Effector memory CD4-positive, alpha-beta T cell (primary cell): ENCODE measurements at places on chromosomes 12 and 14.

- H3K36me3 ChIP-seq = no peaks in the 10 kb centered on the region
- no peaks in the 10 kb centered on the region for H3K4me1 ChIP-seq
- H3K4me3 ChIP-seq = no peak overlapping the region
- no peak for DNase-seq
- H3K27me3 ChIP-seq = no peaks in the 10 kb centered on the region
Measured at GRCh38 chr12:82757656-82758055, 71.0 kb downstream of the TMTC2 start.

- no peak overlapping the region for H3K27ac ChIP-seq
- H3K27me3 ChIP-seq = no peaks in the 10 kb centered on the region
- H3K4me1 ChIP-seq = no peaks in the 10 kb centered on the region
- DNase-seq = no peak
Measured at GRCh38 chr12:68886636-68887572, 46.1 kb downstream of the CPM start.

DNA sequence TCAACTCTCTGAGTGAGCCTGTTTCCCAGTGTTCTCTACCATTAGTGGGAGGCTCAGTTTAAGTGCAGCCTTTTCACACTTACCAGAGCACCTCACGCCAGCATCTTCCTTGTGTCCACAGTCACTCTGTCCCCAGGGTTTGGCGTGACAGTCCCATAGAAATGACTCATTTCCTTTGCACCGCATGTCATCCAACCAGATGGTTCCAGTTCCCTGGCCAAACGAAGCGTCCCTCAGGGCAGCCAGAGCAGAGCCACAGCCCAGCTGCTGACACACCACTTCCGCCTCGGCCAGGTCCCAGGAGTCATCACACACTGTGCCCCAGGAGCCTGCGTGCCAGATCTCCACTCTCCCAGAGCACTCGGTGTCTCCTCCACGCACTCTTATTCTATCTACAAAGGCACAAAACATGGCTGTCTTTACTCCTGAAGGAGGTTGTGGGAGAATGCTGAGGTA, 65.4 kb downstream of the ACSM4 start:
- no peak for DNase-seq
- H3K36me3 ChIP-seq = no peaks in the 10 kb centered on the region
- no peak overlapping the region for H3K4me3 ChIP-seq
- no peak overlapping the region for H3K27ac ChIP-seq
- no peaks in the 10 kb centered on the region for H3K4me1 ChIP-seq

DNA sequence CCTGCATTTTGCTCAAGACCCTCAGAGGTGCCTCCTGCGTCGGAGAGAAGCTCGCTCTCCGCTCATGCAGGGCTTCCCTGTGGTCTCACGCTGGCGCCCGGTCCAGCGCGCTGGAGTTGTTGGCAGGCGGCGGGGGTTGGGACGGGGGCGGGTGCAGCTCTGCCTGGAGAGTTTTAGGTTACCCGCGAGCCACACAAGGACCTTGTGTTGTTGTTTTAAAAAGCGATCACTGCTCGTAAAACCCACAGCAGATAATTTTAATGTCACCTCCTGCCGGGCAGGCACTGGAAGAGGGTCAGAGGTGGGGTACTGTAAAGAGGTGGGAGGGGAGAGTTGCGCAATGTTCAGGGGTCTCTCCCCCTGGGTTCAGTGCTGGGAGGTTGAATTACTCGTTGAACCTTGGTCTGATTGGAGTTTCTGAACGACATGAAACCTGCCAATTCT, 850 bp downstream of the SMOC1 start:
- peaks cover 3% of the 10 kb centered on the region for H3K4me1 ChIP-seq
- DNase-seq = no peak
- no peaks in the 10 kb centered on the region for H3K27me3 ChIP-seq
- no peak overlapping the region for H3K4me3 ChIP-seq
- H3K27ac ChIP-seq = no peak overlapping the region

DNA sequence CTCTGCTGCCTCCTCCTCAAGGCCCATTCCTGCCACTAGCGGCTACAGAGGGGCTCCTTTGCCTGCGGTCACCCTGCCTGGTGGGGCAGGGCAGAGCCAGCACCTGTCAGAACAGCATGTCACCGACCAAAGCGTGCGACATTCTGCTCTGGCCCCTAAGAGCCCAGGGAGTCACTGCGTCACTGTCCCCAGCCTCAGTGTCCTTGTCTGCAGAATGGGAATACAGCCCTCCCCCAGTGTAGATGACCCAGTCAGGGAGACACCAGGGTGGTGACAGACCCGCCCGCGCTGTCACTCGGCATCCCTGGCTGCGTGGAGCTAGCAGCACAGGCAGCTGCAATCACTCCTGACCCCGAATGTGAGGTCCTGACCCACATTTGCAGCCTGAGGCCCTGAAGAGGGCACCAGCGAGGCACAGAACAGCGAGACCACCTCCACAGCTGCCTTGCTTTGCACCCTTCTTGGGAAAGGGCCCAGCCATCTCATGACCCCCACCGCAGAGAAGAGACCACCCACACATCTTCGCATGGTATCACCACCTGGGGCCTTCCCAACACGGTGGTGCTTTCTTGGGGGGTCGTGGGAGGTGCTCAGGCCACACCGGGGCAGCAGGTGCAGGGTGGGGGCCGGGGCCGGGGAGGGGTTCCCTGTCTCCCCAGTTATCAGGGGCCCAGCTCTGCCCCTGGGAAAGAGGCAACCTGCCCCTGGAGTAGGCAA, 2.5 kb downstream of the AHNAK2 start:
- no peak overlapping the region for H3K27ac ChIP-seq
- peaks cover 13% of the 10 kb centered on the region for H3K4me1 ChIP-seq
- H3K27me3 ChIP-seq = peaks cover 18% of the 10 kb centered on the region
- DNase-seq = no peak

DNA sequence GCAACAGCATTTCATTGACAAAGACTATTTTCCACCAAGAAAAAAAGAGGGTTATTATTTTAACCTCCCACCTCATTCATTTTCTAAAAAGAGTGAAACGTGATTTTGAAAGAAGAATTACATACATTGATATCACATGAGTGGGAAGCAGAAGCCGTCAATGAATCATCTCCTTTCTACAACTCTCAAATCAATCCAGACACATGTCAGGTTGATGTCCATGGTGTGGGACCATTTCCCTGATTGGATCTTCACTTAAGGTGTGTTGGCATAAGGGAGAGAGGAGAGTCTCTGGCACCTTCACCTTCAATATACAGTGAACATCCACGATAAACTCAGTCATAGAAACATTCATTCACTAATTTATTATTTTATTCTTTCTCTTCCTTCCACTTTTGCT, 1095.1 kb downstream of the BCL11B start:
- H3K27me3 ChIP-seq = no peaks in the 10 kb centered on the region
- H3K36me3 ChIP-seq = no peaks in the 10 kb centered on the region
- no peak for DNase-seq

DNA sequence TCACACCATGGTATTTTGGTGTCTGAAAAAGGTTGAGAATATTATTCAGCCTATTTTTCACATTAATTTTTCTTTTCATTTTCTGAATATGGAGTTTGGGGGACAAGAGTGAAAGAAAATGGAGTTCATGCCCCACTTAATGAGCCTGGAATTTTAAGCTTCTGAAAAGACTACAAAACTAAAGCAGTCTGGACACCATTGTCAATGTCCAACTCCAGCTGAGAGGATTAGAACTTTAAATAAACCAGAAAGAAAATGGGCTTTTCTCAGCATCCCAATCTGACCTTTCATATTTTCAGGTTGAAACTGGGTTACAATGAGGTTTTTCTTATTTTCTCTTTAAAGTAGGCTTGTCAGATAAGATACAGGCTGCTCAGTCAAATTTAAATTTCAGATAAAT, 207.7 kb downstream of the SLC6A15 start:
- no peaks in the 10 kb centered on the region for H3K36me3 ChIP-seq
- H3K27ac ChIP-seq = no peak overlapping the region
- DNase-seq = no peak
